CD4-positive, alpha-beta T cell treated with Interleukin-12 subunit alpha and Interleukin-12 subunit beta, for 1 hour (primary cell): ENCODE measurements at places on chromosomes 1 and 21.

DNA sequence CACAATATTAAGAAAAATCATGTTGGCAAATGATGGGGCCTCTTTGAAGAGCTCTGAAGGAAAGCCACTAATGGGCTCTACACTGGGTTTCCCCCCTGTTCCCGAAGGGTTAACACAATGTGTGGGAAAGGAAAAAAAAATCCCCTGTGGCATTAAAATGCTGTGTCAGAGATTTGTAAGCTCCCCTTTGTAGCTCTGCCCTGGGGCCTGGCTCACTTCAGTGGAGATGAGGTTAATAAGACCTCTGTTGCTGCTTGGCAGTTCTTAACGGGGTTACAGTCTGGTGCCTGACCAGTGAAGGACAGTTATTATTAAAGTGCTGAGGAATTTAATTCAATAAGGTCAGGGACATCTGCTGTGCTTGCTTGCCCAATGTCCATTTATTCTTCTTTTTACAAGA lies 129.7 kb upstream of the UBE2U start:
- no peak for DNase-seq

- DNase-seq: no peak
Observed at GRCh38 chr1:48061162-48062136, 64.3 kb upstream of the TRABD2B start.

GRCh38 chr1:154745750-154746425 lies 124.2 kb downstream of the KCNN3 start:
- DNase-seq: no peak

- no peak for DNase-seq
Observed at GRCh38 chr1:19786988-19787423, 12.7 kb downstream of the TMCO4 start.

DNA sequence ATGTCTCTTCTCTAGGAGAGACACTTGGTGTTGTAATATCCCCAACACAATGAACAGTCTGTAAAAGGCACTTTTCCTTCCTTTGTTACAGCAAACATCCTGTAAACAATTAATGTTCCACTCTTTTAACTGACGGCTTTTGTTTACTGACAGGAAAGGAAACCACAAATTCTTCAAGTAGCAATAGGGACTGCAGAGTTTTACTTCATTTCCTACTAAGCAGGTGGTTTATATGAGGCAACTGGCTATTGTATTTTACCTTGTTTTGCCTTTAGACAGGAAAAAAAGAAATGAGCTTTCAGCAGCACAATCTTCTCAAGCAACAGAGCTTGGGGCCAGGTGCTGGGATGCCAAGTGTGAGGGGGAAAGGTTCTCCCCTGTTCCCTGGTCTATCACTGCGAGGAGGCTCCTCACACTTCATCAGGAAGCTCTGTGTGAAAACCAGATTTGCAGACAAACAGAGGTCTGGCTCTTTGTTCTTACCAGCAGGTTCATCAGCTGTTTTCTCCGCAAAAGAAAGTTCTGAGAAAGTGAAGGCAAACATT lies 51.2 kb downstream of the SIPA1L2 start:
- DNase-seq: peak; percentile 24

DNA sequence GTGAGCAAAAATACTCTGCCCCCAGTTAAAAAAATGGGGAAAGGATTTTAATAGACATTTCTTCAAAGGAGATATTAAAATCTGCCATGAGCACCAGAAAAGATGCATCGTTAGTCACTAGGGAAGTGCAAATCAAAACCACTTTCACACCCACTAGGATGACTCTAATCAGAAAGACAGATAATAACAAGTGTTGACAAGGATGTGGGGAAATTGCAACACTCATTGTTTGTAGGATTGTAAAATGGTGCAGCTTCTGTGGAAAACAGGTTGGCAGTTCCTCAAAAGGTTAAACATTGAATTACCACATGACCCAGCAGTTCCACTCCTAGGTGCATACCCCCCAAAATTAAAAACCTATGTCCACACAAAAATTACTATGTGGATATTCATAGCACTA lies 112.3 kb downstream of the KCNJ6 start:
- DNase-seq: no peak

GRCh38 chr1:12775443-12775842 lies 1.9 kb downstream of the PRAMEF12 start:
- no peak for DNase-seq

GRCh38 chr1:15952317-15953258 lies 23.3 kb downstream of the ZBTB17 start:
- no peak for DNase-seq

DNA sequence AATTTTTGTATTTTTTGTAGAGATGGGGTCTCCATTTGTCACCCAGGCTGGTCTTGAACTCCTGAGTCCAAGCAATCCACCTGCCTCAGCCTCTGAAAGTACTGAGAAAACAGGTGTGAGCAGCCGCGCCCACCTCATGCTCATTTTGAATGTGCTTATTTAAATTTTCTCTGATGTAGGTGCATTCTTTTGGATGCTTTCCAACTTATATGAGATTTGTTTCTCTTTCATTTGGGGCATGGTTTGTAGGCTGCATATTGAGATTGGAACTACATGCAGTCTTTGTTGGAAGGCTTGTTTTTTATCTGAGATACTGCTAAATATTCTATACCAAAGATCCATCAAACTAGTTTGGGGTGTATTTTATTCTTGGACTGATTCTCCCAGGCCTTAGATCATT lies 81.0 kb upstream of the IVNS1ABP start:
- no peak for DNase-seq

DNA sequence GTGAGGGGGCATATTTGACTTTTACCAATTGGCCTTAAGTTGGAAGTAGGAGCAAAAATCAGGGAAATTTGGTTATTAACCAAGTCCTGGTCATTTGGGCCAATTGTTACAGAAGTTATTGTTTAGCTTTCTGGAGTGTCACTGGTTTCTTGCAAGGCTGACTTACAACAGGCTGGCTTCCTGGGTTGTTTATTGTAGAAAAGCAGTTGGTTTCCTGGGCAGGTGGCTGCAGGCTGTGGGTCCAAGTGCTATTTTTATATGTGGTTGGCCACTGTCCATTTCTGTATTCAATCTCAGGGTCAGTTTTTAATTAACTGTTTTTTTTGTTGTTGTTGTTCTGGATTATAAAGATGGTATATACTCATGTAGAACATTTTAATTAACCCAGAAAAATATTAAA lies 174.1 kb downstream of the KCNJ6 start:
- no peak for DNase-seq

- no peak for DNase-seq
Observed at GRCh38 chr1:41498804-41499203, 14.3 kb upstream of the EDN2 start.
